ENCODE measurements at places on chromosomes 12 and 14.

DNA sequence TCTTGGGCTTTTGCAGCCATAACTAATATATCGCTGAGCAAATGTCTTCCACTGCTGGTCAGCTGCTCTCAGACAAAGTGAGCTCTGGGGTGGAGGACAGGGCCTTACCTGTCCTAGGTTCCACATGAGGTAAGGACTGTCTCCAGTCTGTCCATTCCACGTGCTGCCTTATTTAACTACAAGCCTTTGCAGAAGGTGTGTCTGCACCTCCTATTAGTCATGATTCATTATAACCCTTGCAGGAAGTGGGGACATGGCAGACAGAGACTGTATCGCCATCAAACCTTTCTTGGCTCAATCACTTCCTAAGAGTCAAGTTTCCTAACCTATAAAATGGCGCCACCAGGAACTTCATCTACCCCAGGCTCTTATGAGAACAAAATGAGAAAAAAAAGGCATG is 46.9 kb downstream of the SLC25A47 start:
- no peak for DNase-seq

DNA sequence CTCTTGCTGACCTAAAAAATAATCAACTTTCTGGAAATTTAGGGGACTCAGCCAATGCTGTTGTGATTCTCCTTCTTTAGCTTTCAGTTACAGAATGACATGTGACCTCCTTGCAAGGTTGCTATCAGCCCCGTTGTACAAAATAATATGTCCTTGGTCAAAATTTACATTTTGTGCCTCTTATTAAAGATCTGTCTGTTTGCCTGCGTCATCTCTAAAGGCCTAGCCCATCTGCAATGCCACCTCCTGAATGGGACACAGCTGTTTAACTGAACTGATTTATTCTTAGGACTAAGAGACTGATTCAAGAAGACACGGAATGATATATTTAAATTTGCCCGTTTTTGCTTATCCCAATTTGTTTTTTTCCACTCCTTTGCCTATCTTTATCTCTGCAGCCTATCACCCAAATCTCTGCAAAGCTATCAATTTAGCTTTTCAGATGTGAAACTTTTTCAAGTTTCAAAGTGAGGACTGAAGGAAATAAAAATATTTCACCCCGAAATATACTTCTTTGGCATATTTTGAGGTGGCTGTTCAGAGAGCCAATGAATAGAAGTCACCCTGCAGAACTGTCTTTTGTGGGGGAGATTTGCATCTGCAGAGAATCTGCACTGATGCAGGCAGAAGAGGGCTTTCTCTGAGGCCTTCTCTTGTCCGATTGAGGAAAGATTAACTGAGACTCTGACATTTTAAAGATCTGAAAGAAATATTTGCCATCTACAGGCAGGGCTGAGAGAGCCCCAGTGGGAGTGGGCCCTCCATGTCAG is 126.0 kb downstream of the VEZT start:
- no peak for DNase-seq

- DNase-seq = no peak
Observed at GRCh38 chr12:81541121-81541520, 218.0 kb downstream of the PPFIA2 start.

GRCh38 chr12:131775392-131776236 is 52.6 kb upstream of the MMP17 start:
- no peak for DNase-seq

- DNase-seq = no peak
Observed at GRCh38 chr12:1835211-1836131, 15.1 kb downstream of the LRTM2 start.

DNA sequence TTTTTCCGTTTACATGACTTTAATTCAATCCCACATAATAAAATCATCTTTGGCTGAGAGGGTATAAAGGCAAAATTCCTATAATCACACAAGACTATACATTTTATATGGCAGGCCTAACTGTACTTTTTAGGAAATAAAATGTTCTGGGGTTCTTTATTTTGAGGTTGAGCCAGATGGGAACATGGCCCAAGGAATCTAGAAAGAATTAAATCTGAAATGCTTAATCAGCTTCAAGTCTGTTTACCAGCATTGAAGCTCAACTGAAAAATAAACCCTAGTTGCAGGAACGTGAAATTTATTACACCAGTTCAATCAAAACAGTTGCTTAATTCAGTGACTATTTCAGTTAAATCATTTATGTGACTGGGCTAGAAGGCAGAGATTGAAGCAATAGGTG is 191.0 kb upstream of the BTG1 start:
- no peak for DNase-seq

- no peak for DNase-seq
Observed at GRCh38 chr14:51716610-51717009, 64.9 kb downstream of the FRMD6 start.

DNA sequence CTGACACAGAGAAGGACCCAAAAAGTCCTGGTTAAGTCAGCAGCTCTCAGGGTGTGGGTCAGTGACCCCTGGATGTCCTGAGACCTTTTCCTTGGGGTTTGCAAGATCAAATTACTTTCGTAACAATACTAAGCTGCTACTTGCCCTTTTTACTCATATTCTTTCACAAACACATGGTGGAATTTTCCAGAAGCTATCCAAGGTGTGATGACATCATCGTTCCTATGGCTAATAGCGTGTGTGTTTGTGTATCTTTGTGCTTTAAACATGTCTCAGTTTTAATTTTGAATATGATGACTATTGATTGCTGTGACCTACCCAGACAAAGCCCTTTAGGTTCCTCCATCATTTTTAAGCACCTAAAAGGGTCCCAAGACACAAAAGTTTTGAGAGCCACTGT is 176.2 kb downstream of the PHETA1 start:
- no peak for DNase-seq

Data from stimulated activated CD4-positive, alpha-beta T cell treated with anti-CD3 and anti-CD28 coated beads, Interleukin-1b, Interleukin-23, amount 100 ng/mL, for 4 hours (primary cell).